ENCODE measurements at places on chromosomes 3 and 15.

DNA sequence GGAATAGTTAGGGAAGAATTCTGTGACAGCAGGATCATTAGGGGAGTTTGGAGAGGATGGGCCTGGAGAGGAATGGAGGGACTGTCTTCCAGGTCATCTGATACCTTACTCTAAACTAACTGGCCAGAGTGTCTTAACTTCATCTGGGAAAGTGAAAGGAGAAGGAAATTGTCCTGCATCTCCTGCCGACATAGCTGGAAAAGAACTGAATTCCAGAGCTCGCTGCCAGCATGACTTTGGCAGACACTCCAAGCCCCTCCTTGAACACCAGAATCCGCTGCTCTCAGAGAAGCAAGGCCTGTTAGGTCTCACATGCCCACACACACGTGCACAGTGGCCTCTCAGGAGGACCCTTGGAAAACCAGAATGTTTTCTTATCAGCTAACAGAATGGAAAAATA lies 10.5 kb downstream of the ABI3BP start:
- no peak for DNase-seq

DNA sequence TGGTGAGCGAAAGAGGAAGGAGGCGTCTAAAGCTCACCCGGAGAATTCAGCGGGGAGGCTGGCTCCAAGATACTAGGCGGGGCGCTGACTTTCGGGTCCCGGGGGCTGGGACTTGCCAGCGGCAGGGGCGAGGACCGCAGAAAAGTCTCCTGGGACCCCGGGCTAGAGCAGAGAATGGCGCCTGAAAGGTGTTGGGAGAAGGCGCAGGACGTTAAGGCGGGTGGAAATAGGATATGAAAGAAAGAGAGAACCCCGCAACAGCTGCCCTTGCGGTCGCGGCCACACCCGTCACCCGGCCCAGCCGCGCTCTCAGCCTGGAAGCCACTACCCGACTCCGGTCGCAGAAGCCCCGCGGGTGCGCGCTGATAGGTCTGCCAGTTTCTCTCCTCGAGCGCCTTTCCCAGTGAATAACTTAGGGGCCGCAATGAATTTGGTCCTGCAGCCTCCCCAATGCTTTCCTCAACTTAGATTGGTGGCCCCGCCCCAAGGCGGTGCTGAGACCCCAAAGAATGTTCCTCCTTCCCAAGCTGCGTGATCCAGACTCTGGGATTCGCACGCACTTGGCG lies 604 bp downstream of the LTK start:
- DNase-seq, result no peak

GRCh38 chr3:38313263-38313662 lies 31.2 kb downstream of the SLC22A14 start:
- no peak for DNase-seq

- DNase-seq, result no peak
Measured at GRCh38 chr3:47228088-47228487, 54.5 kb downstream of the KIF9 start.

DNA sequence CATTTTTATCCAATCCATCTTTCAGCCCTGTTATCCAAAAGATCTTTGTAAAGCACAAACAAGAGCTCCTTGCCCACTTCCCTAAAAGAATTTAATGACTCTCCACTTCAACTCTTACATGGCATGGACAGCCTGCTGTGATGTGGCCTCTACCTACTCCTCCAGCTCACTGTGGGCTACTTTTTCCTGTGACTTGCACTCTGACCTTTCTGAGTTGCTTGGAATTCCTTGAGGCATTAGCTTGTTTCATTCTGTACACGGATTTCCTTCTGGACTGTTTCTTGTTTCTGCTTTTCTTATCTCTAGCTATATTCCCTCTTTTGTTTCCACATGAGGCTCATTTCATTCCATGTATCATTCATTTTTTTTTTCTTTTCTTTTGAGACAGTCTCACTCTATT lies 15.2 kb downstream of the QTRT2 start:
- DNase-seq, result no peak

GRCh38 chr15:71252044-71252739 lies 136.9 kb downstream of the THSD4 start:
- DNase-seq, result peak; percentile 83

DNA sequence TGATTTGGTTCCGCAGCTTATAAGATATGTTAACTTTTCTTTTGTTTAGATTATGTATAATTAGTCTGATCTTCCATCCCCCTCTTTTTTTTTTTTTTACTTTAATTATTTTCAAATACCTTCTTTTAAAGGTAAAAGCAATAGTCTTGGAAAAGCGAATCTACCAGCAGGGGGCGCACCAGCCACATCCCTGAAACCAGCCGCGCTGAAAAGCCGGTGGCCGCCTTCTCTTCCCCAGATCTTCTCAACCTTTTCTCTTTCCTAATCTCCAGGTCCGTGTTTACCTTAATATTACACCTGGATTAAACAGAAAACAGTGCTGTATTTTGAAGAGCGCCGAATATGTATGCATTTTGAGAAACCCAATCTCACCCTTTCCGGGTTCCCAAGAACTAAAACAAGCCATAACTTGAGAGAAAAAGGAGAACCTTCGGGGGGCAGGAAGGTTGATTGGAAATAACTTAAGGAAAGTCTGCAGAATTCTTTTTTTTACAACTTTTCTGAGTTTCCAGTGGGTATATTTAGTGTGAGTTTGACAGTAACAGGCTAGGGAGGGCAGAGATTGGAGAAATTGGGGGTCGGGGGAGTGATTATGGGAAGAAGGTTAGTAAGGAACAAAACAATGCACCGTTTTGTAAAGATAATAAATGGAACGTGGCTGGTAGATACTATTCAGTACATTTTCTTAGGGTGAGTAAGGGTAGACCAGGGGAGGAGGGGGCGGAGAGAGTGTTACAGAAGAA lies 2.0 kb upstream of the SOX2 start:
- peak; percentile 48 for DNase-seq

GRCh38 chr15:45637141-45637540 lies 2.3 kb downstream of the SQOR start:
- no peak for DNase-seq

DNA sequence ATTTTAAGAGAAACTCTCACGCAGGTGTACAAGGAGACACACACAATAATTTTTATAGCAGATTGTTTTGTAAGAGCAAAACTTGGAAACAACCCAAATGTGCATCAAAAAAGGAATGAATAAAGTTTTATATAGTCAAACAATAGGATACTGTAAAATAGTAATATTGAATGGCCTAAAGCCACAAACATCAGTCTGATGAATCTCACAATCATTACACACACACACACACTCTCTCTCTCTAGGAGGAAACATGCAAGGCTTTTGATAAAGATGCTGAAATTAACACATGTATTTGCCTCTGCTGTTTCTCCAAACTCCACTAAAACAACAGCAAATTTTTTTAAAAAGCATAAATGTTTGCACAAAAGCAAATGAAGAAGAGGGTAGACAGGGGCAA lies 37.3 kb downstream of the ADIPOQ start:
- DNase-seq, result no peak

DNA sequence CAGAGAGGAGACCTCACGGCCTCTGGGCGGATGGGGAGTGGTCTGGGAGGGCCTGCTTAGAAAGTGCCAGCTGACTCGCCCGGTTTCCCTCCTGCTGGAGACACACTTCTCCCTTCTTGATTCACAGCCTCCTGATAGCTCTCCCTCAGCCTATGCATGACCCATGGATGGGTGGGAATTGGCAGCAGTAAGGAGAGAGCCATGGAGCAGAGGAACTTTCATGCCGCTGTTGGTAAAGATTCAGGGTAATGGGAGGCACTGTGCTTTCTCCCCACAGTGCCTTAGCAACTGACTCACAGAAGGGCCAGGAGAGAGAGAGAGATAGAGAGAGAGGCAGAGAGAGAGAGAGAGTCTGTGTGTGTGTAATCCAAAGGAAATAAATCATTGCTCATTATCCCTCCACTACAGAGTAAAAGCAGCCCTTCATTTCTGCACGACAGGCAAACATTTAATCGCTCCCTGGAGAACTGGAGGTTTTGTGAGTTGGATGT lies 82.8 kb downstream of the SEMA5B start:
- DNase-seq, result no peak

DNA sequence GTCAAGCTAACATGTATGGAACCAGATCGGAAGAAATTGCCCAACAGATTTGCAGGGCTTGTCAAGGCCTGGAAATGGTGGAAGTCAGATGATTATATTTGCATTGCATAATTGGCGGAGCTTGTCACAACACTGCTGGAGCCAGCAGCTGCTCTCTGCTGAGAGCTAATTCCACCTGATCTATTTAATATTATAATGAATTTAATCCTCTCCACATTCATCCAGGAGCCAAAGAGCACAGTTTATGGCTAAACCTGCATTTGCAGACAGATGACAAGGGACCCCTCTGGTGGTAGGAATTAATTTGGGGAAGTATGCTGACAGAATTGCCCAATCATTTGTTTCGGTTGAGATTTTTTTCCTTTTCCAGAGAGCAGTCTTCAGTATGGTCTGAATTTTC lies 730.2 kb downstream of the TUSC7 start:
- DNase-seq, result peak; percentile 21

Data from large intestine (tissue), 12 donors.